RCC 7860 (cell line): ENCODE measurements at places on chromosomes 4 and X.

DNA sequence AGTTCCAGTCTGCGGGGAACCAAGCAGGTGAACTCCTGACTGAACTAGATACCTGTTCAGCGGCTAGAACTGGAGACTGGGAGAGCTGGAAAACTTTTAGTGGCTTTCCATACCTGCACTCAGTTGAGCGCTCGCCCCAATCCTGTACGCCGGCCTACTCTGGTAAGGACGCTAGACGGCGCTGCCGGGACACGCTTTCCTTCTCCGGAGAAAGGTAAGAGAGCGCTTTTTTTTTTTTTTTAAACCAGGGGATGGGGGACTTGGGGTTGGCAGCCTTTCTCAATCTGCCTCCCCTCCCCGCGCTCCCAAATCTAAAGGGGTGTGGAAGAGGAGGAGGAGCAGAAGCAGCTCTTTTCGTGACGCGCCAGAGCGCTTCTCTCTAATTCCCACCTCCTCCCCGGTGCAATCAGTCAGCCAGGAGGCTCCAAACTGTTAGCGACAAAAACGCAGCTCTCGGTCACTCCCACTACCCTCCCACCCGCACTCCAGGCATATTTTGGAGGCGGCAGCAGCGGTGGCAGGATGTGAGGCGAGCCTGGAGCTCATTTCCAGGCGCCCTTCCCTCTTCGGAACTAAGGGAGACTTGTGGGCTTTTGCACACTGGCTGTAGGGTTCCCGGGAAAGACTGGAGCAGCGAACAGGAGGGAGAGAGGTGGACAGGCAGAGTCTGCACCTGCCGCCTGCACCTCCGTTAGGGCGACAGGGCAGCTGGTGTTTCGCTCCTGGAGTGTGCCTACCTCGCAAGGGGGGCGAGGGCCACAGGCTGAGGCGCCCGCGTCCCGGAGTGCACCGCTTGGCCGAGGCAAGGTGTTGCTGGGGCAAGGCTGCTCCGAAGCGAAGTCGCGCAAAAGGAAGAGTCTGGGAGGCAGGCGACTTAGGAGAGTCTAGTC, at the start of gene IL1RAPL2:
Gene IL1RAPL2 (plus strand): TSS at position 409 of the 890 bp plus-strand sequence.
- no peak for DNase-seq

- DNase-seq: no peak
These were observed 173.8 kb downstream of the IL15 start for GRCh38 chr4:141810038-141810711.

GRCh38 chr4:174681723-174682300, 147.2 kb downstream of the GLRA3 start:
- peak; percentile 83 for DNase-seq

DNA sequence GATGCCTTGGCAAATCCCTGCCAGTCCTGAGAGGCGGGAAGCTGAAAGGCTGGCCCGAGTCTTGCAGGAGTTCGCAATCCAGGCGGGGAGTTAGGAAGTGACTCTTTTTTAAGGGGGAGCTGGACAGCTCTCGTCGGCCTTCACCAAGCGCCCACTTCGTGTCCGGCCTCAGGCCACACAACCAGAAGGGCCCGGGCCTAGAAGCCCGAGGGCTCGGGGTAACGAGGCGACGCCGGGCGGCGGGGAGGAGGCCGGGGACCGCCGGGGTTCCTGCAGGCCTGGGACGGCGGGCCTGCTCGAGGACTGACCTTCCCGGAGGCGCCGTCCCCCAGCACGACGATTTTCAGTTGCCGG, 395 bp downstream of the RAB28 start:
- peak; percentile 45 for DNase-seq

- DNase-seq: no peak
These were observed 19.0 kb downstream of the SMPX start for GRCh38 chrX:21738950-21739287.

GRCh38 chr4:176894498-176894897, 101.8 kb upstream of the VEGFC start:
- DNase-seq: no peak

DNA sequence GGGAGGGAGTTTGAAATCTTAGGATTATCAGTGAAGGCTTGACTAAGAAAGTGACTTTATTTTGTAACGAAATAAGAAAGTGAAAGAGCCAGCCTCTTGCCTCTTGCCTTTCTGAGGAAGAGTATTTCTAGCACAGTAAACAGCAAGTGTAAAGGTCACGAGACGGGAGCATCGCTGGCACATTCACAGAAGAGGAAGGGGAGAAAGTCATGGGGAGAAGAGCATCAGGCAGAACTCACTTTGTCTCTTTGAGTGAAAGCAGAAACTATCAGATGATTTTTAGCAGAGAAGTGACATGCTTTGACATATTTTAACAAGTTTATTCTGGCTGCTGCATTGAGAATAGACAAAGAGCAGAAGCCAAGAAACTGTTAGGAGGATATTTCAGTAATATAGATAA, 313.8 kb downstream of the CAMK2D start:
- no peak for DNase-seq

DNA sequence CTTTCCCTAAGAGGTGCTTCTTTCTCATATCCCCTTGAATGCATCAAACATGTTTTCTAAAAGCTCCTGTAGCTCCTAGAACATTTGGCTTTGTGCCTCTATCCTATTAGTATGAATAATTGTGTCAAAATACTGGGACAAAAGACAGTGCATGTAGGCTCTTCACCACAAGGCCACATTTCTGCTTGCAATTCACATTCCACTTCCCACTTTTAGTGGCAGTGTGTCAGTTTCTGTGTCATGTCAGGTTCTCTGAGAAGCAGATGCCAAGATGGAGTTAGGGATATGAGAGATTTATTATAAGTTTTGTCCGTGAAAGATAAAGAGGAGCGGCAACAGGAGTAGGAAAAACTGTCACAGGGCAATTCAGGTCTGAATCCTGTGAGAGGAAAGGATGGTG, 61.3 kb upstream of the GPRIN3 start:
- DNase-seq: no peak

DNA sequence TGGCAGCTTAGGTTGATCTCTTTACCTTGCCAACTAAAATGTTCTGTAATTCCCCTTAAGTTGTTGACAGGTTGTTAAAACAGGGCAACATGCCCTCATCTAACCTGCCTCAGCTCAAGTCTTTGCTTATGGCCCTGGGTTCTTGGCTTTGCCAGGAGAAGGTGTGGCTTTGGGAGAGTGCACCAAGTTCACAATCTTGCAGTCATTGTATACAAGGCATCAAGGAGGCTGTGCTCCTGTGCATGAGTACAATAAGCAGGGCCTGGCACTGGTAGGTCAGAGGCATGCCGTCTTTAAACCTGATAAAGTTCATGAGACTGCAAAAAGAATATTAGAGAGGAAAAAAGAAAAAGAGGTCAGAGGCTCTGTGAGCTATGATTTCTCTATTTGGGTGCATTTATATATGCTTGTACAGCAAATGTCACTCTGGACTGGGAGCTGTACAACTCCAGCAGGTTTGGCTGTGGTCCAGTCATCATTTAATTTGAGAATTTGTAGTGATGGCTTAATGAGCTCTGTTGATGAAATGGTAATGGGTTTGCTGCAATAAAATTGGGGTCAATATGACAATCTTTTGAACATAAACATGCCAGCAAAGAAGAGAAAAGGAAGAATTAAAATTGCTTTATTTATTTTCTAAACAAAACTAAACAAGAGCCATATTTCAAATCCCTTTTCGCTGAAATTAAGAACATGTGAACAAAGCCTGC, 30.3 kb downstream of the AREG start:
- DNase-seq: no peak

DNA sequence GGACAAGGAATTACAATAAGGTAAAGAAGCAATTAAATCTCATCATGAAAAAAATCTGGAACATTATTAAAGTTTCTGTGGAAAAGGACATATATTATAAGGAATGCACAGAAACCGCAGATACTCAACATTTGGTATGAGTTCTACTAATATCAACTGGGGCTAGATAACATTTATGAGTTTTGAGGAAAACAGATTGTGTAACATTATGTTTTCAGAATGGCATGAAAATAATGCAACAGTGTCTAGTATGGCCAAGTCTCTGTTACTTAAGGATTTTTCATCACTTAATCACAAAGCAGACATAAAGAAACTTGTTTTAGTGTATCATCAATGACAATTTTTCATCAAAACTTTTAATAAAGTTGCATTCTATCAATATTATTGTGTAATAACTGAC, 785.0 kb downstream of the GLUD2 start:
- no peak for DNase-seq

- no peak for DNase-seq
These were observed 165.6 kb downstream of the FRAS1 start for GRCh38 chr4:78222575-78223186.

DNA sequence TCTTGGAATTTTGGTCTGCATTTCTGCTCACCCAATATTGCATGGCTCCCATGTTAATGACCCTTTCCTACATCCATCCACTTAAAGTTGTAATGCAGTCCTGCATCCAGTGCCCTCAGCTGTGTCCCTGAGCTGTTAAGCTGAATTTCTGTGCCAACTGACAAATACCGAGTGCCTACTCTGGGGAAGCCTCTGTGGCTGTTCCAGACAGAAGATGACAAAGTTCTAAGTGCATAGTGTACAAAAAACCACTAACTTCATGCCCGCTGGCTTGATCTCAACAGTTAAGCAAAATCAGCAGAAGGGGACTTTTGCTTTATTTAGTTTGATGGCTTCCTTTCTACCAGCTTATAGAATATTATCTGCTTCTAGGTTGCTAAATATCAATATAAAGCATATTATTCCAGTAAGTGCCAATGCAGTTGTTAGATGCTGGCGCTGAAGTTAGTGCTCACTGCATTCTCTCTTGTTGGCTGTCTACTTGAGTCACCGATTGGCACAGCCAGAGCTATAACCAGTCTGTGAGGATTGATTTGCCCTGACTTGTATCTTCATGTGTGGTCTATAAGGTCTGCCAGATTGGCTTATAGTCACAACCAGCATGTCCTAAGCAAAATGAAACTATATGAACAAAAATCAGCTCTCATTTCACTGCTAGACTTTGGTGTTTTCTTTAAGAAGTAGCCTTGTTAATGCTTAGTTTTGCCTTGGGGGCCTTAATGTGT, 98.9 kb downstream of the KLHL8 start:
- peak; percentile 17 for DNase-seq
